ENCODE measurements at places on chromosomes 13 and 19. TPM values are rescaled to one million over a fixed set of nuclear protein-coding genes. Genes with fewer than 3 reads are reported as not detected.

Gene NEK5
- 1.2 TPM for total RNA-seq

Gene ZNF813
- 5.1 TPM for total RNA-seq

Gene NPAS1
- 0.38 TPM for total RNA-seq

Gene KDELR1
- total RNA-seq: 169 TPM

Gene CEACAM20
- total RNA-seq: not detected

Measured in kidney (tissue), 22 donors.